Breast epithelium (tissue), 4 donors: ENCODE measurements at places on chromosomes 7 and 10. TPM values are rescaled to one million over a fixed set of nuclear protein-coding genes. Genes with fewer than 3 reads are reported as not detected.
A peak's percentile ranks its signal among the peaks of the same experiment; 100 is the strongest.

GRCh38 chr10:60433684-60434083, 44.0 kb upstream of the ANK3 start:
- H3K27ac ChIP-seq = no peak overlapping the region
- no peak overlapping the region for H3K4me3 ChIP-seq
- no peak for DNase-seq
- no peaks in the 10 kb centered on the region for H3K4me1 ChIP-seq

Gene CHAT
- total RNA-seq = not detected

Gene TRIM50
- total RNA-seq = not detected

Gene GRB10
- total RNA-seq = 56.8 TPM

- H3K4me3 ChIP-seq = no peak overlapping the region
- no peak for DNase-seq
- no peak overlapping the region for H3K27ac ChIP-seq
- no peaks in the 10 kb centered on the region for H3K27me3 ChIP-seq
Observed at GRCh38 chr10:12961416-12962205, 39.9 kb downstream of the CCDC3 start.

- no peak for DNase-seq
- peak overlapping the region; percentile 73 for H3K27ac ChIP-seq
- H3K27me3 ChIP-seq = no peaks in the 10 kb centered on the region
- no peaks in the 10 kb centered on the region for H3K4me1 ChIP-seq
- no peak overlapping the region for H3K4me3 ChIP-seq
Observed at GRCh38 chr7:106365252-106366005, 80.6 kb upstream of the NAMPT start.
